ENCODE measurements at places on chromosomes 3 and 15.
A peak's percentile ranks its signal among the peaks of the same experiment; 100 is the strongest.

GRCh38 chr3:107676469-107677309 is 153.9 kb downstream of the BBX start:
- no peak for DNase-seq

DNA sequence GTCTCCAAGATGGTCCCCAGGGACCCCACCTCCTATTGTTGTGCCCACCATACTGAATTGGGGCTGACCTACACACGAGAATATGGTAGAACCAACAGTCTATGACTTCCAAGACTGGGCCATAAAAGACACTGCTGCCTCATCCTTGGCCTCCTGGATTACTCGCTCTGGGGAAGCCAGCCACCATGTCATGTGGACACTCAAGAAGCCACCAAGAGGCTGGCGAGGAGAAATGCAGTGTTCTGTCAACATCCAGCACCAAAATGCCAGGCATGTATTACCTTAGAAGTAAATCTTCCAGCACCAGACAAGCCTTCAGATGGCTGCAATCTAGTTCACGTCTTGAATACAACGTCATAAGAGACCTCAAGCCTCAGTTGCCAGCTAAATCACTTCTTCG is 17.1 kb upstream of the TPM1 start:
- DNase-seq, result no peak

- DNase-seq, result no peak
Measured at GRCh38 chr15:70356919-70357318, 259.2 kb upstream of the TLE3 start.

DNA sequence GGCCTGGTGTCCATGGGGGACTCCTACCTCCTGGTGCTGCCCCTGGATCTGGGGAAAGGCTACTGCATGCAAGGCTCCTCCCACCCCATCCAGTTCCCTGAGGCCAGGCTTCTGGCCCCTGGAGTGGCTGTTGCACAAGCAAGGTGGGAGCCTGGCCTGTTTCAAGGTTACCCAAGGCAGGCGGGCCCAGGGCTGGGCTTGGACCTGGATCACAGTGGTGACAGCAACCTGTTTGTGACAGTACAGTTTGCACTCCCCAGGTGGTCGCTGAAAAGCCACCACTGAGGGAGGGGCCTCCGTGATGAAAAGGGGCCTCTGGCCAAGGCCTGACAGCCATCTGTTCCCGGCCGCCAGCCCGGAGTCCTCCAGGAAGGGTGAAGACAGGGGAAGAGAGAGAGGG is 14.4 kb upstream of the KY start:
- DNase-seq, result no peak

GRCh38 chr3:59017617-59017984 is 32.2 kb downstream of the CFAP20DC start:
- DNase-seq, result no peak

DNA sequence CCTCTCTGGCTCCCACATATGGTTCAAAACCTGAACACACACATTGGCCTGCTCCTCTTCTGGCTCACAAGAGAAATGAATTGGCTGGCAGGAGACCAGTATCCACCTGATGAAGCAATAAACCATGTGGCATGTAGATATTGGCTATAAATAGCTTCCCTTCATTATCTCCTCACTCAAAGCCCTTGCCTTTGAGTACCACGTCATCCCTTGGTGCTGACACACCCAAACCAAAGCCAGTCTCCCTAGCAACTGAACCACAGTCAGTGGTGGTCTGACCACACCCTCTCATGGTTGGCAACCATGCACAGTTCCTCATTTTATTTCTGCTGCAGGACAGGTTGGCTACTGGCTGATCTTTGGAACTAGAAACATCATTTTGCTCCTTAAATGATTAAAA is 98.8 kb downstream of the ZNF621 start:
- DNase-seq, result peak; percentile 85

Measured in epithelial cell of prostate (primary cell).